ENCODE measurements at places on chromosomes 2 and 18.

DNA sequence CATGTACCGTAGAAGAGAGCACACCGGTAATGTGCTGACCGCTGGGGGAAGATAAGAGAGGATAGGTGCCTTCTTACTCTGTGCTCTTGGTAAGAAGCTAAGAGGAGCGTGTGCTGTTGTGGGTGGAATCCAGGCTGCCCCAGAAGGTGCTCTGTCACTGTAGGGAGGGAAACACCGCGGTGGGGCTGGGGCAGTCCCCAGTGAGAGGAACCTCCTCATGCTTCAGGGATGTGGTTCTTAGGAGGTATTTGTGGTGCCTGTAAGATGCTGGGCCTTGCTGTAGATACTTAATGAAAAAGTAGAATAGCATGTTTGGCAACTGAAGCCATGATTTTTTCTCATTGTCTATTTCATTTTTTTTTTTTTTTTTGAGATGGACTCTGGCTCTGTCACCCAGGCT, 1.1 kb downstream of the COLEC11 start:
- no peak for DNase-seq

GRCh38 chr2:45282646-45283045, 273.4 kb upstream of the SIX2 start:
- DNase-seq = no peak

DNA sequence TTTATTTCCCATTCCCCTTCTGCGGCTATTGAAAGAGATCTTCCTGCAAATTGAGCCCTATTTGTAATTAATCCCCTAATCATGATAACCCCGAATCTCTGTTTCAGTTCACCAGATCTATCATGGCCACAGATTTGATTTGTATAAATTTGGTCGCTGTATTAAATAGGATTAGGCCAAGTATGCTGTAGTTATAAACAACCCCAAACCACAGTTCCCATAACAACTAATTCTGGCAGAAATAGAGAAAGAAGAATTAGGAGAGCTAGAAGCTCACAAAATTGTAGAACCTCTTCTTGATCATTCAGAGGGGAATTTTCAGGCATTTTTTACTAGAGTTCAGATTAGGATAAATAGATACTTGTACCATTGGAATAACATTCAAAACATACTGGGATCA, 433.7 kb upstream of the TNP1 start:
- no peak for DNase-seq

DNA sequence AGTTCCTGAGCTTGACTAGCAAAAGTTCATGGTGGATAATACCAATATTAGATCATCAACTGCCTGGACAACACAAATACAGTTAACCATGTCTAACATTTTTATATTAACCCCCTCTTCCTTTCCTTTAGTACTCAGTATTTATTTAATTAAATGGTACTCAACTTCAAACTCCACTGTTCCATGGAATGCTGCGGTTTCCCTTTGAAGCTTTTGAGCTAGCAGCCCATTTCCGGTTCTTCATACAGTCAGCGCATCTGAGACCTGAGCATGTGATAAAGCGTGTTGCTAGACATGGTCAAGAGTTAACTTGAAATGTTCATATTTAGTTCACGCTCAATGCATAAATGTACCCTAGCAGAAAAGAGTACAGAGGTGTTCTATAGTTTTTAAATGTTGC, 278.4 kb downstream of the ALPK2 start:
- no peak for DNase-seq

DNA sequence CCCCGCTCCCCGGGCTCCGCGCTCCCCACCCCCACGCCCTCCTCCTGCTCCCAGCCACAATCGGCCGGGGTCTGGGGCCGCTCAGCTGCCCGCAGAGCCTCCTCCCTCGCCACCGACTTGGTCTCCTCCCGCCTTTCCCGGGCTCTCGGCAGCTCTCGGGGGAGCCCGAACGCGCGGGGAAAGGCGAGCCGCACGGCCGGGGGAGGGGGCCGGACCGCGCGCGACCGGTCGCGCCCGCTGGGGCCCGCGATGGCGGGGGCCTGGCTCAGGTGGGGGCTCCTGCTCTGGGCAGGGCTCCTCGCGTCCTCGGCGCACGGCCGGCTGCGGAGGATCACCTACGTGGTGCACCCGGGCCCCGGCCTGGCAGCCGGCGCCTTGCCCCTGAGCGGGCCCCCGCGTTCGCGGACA, 327 bp downstream of the LTBP1 start:
- no peak for DNase-seq

DNA sequence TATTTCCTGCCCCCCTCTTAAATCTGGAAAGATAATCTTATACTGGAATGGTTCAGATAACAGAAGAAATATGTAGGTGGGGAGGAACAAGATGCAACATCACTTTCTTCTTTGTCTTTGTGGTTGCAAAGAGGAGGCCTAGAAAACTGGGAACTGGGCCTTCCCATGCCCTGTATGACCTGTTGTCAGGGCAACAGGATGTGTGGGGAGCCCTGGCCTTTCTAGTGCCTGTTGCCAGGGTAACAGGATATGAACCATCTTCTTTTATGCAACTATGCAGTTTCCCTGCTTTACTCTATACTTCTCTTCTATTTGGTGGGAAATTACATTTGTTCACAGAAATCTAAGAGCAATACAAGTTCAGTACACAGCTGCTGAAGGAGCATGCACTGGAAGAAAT, 79.8 kb upstream of the PDE1A start:
- peak; percentile 8 for DNase-seq

GRCh38 chr2:145352484-145352883, 832.6 kb upstream of the ZEB2 start:
- no peak for DNase-seq

DNA sequence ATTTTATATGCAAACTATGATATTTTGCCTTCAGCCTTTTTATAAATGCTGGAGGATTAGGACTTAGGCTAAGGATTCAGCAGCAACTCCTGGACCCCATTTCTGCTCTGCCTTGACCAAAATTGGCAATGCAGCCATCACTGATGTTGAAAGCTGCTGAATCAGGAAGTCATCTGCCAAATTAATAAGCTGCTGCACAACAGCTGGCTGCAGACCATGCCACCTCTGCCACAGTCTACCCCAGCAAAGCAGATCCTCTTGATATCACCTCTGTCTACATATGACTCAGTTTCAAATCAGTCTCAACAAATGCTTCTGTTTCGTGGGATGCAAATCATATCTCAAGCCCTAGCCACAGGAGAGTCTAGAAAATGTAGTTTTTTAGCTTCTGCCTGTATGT, 7.1 kb upstream of the SOS1 start:
- no peak for DNase-seq

GRCh38 chr2:150286730-150287362, 200.6 kb downstream of the RND3 start:
- DNase-seq = no peak

GRCh38 chr2:62789518-62789917, 84.0 kb downstream of the EHBP1 start:
- no peak for DNase-seq

- DNase-seq = no peak
These were observed 12.2 kb upstream of the SH3BP4 start for GRCh38 chr2:234939576-234939975.

- DNase-seq = no peak
These were observed 36.7 kb upstream of the ST8SIA5 start for GRCh38 chr18:46793565-46793964.

DNA sequence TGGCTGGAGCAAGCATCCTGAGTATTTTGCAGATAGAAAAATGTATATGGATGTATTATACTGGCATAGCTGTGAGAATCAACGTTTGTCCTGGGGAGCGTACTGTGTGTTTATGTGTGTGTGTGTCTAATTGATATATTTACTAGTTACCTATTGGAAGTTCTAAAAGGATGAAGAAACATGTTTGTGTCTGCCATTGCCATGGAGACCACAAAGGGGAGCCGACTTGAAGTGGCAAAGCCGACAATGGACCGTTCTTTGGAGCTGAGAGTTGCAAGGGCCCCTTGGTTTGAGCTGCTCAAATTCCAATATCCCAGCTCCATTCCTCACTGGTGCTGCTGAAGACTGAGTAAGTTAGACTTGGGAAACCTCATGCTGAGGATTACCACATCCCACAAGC, 14.3 kb upstream of the SLC25A52 start:
- no peak for DNase-seq

DNA sequence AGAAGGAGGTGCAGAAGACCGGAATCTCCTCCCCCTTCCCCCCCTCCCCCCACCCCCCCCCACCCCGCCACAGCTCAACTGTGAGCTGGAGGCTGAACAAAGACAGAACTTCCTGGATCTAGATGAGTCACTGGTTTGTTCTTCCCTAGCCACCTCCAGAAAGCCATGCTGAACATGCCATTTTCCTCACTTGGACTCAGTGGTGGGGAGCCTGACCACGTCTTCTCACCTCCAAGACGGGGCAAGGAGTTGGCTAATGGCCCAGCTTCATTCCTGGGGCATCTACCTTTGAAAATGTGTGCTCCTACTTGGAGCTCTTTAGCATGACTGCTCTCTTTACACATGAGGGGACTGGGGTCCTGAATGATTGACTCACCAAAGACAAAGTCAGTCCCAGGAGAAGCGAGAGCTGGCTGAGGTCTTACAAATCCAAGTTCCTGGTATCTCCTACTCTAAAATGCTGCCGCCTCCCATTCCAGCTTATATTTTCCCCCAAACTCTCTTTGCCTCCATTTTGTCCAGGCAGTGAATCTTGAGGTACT, 22.6 kb upstream of the FZD5 start:
- peak; percentile 16 for DNase-seq

DNA sequence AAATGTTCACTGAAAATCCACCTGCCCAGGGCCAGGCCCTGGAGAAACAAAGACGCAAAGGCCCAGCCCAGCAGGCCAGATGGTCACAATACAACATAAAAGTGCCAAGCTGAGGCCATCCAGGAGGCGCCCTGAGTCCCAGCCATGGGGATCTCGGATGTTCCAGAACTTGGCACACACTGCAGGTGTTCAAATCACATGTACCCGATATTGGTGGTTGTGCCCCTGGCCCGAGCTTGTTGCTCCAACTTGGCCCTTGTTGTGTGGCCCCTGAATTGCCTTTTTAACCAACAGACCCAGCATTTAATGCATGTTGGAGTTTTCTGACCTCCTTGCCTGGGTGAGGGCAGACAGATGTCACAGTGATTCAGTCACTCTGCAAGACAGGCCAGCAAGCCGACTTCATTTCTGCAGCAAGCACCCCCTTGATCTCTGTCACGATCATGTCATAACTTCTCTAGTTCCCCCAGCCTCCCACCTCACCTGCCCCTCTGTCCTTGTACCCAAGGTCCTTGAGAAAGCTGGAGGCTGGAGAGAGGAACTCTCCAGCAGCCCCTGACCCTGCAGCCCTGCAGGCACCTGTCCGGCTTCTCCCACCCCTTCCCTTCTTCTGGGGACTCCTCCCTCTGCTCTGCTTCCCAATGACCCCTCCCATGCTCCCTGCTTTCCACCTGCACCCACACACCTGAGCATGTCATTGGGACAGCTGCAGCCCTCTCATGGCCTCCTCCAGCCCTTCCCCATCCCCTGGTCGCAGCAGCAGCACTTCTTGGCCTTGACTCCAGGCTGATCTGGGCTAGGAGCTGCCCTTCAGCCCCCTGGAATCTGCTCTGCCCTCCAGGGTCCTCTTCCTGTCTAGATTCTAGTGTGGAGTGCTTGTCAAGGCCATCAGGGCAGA, 9.1 kb downstream of the NGEF start:
- DNase-seq = no peak

- DNase-seq = no peak
These were observed 278.8 kb upstream of the SLC14A2 start for GRCh38 chr18:45336448-45336847.

DNA sequence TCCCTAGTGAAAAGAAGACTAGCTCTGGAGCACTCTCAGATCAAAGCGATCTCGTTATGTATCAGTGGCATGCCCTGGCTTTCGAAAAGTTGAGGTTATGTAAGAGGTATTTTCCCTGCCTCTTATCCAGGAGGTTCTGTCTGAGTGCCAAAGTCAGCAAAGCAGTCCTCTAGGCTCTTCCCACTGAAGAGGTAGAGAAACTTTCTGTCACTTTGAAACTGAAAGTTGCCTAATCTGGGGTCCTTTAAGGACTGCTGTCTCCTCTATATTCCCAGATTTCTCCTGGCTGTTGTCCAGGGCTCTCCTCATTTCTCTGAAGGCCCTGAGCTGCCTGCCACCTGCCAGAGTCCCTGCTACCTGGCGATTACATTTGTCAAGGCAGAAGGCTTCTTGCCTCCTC, 96.3 kb downstream of the B3GNT2 start:
- DNase-seq = no peak

DNA sequence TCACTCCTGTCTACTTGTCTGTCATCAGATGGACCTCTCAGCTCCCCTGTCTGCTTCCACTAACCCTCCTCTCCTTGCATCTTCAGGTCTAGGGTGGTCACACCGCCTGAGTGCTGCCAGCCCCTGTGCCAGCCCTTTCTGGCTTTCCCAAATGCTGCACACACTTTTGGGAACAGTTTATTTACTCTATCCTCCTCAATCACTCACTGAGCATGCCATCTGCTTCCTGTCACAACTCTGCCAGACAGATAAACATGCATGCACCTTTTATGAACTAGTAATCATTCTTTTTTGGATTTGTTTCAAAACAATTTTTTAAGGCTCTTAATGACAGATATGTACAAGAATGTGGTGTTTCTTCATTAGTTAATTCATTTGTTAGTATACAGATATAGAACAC, 56.3 kb upstream of the CCDC195 start:
- no peak for DNase-seq

DNA sequence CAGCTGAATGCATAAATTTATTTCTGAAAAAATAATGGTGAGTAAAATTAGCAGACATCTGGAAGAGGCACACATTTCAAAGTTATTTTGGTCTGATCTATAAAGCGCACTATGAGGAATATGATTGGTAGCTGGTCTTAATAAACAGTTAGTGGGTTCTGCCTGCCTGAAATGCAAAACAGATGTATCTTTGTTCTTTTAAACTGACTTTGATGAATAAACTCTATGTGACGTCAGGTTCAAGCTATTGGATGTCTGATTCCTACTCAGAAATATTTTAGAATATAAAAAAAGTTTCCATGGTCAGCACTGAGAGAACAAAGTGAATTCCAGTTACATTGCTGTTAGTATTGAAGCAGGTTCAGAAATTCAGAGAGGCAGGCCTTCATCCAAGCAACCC, 136.4 kb downstream of the TPGS2 start:
- no peak for DNase-seq

DNA sequence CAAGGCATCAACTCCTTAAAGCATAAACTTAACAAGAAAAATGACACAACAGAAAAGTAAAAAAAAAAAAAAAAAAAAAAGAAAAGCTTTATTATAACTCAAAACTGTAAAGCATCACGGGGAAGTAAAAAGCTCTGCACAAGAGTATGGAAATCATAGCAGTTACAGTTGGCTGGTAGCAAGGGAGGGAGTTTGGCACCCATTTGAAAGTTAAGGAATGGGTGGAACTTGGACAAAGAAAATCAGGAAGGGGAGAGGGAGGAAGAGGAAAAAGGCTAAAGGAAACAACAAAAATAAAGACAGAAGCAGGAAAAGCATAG, 8.6 kb downstream of the KLF7 start:
- no peak for DNase-seq

GRCh38 chr2:27965841-27966240, 75.3 kb downstream of the BABAM2 start:
- no peak for DNase-seq

DNA sequence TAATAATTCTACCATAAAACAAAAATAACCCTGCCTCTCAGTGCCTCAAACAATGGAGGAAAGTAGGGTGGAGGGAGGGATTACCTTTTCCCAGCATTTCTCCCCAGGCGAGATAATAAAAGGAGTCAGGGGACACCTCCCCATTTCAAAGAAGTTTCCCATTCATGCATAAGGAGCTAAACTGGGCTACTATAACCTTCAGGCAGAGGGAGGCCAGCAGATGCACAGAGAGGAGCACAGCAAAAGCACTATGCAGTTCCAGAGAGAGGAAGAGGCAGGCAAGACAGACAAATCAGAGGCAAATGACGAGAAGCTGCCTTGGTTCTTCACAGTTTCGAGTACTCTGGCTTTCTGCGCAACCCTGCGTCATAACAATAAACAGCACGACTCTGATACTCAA, 17.4 kb downstream of the CFAP210 start:
- DNase-seq = no peak
